Tibial nerve (tissue), 4 donors: ENCODE measurements at places on chromosomes 2 and 18. TPM values are rescaled to one million over a fixed set of nuclear protein-coding genes. Genes with fewer than 3 reads are reported as not detected.
A peak's percentile ranks its signal among the peaks of the same experiment; 100 is the strongest.

KYNU gene
- total RNA-seq: 8.7 TPM

KCNF1 gene
- 0.42 TPM for total RNA-seq

PHOSPHO2 gene
- total RNA-seq: 8.0 TPM

DSC2 gene
- total RNA-seq: 3.1 TPM

R3HDM1 gene
- 34.5 TPM for total RNA-seq

GRCh38 chr2:16642088-16642487 is 23.5 kb downstream of the CYRIA start:
- DNase-seq: no peak

DNA sequence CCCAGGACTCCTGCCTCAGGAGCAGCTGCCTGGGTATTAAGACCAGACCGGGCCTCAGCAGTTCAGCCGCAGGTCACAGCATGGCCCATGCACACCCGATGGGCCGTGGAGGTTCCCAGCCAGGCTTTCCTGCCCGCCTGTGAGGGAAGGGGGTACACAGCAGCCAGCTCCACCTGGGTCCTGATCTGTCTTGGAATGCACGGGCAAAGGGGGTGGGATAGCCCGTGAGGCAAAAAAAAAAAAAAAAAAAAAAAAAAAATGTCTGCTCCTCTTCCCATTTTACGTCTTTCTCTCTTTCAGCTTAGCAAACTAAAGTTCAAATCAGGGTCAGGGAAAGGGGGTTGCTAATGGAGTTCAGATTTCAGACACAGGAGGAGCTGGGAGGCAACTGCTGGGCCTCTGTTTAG is 385.2 kb downstream of the TNS1 start:
- DNase-seq: no peak

GRCh38 chr2:124536591-124536990 is 511.5 kb downstream of the CNTNAP5 start:
- no peak for DNase-seq

DNA sequence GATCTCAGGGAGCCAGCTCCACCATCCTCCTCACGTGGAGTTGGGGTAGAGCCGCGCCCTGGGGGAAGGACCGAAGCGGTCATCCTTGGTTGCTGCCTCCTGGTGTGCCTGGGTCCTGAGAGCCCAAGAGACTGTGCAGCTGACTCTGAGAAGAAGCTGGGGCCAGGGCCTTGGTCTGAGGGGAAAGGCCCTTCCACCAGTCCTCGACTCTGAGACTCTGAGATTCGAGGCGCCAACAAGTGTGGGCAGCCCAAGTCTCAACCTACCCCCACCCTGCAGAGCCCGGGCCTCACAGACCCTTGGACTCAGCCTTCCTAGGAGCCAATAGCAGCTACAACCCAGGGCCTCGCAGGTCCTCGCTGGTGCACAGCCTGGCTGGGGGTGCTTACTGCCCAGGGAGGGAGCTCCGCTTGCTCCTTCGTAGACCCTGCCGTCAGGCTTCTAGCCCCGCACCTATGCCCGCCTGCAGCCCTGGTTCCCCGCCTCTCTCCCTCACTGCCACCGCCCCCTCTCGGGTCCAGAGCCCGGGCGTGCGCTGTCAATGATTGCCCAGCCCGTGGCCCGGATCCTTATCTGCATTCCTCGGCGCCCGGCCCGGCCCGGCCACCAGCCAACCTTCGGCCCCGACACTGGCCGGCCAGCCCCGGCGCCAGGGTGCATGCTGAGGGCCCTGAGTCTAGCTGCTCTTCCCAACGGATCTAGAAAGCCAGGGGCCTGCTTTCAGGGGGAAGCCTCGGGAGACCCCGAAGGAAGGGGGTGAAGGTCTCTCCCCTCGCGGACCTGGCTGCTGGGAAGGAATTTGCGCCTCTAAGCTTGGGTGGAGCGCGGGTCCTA is 2.0 kb downstream of the IHH start:
- no peak for DNase-seq

GRCh38 chr2:153939124-153939796 is 67.5 kb downstream of the GALNT13 start:
- no peak for DNase-seq

GRCh38 chr2:3173031-3173430 is 204.6 kb downstream of the EIPR1 start:
- no peak for DNase-seq

DNA sequence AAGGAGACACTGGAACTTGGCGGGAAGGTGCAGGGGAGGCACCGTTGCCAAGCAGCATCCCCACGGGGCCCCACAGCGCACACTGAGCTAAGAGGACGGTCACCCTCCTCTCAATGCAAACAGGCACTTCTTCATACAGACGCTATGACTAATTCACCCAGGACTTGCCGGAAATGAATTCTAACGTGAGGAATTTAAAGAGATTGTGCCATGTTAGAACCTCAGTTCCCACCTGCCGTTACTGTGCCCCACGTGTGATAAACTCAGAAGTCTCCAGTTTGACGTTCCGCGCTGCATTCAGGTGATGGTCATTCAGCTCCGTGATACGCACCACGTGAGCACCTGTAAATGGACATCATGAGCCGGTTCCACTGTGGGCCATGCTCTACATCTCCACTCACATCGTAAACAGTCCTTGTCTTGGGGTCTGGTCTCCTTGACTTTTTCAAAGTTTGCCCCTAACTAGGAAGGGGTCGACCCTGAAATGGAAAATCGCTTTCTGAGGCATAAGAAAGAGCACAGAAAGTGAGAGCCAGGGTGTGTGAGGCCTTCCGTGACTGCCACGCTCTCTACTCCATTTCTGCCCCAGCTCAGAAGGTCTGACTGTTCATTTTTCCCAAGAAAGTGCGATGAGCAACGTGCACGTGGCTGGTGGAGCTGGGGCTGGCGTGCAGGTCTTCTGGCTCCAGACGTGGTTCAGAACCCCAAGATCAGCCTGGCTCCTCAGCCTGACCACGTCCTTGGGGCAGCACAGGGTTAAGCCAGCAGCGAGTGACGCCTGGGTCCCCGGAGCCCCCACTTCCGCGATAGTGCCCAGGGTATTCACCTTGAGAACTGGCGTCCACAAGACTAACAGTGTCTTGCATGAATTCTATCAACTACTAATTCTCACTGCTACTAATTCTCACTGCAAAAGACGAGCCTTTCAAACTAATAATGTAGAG is 35.1 kb downstream of the TMEM18 start:
- peak; percentile 4 for DNase-seq

DNA sequence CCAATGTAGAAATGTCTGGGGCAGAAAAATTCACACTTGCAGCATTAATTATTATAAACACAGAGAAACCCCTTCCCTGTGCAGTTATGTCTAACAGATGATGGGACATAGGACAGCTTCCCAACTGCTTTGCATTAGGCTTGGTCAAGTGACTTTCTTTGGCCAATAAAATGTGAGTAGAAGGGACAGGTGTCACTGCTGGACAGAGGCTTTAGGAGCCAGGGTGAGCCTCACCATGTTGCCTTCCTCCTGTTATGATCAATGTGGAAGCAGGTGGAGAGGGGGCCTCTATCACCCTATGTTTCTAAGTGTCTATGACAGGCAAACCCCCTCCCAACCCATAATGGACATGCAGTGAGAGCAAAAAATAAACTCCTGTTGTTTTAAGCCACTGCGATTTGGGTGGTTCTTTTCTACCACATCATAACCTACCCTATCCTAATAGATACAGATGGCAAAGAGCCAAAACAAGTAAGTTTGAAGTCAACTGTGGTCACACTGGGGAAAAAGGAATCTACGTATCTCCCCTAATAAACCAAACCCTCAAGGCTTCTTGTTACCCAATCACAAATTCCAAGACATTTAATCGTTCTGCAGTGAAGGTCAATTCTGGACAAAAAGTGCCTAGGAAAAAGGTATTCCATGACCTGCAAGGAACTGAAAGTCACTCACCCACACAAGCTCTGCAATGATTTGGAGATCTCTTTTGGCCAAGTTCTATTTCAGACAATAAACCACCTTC is 28.6 kb upstream of the POU3F3 start:
- no peak for DNase-seq

DNA sequence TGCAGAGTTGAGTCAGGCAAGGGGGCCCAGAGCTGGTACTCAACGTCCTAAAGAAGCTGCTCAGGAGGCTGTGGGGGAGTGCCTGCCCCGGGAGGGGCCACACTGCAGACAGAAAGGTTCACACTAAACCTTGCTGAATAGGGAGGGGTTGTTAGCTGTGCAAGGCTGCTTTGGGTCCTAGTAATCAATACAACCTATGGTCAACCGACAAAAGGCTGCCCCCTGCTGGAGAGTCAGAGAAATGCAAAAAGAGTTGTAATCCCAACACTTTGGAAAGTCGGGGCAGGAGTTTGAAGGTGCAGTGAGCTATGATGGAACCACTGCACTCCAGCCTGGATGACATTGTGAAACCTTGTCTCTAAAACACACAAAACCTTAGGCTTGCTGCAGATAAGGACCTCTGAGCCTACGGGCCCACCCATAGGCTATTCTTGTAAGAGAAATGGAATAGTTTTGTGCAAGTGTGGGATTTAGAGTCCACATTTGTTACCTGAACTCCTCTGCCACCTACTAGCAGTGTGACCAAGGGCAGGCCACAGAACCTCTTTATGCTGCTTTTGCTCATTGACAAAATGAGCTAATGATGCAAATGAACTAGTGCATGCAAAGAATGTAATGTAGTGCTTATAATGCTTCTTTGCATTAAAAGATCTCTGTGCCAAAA is 81.5 kb downstream of the PRPF40A start:
- DNase-seq: peak; percentile 69

- no peak for DNase-seq
These were observed 119.9 kb downstream of the PARD3B start for GRCh38 chr2:204665207-204665606.
